Progenitor cell of endocrine pancreas (in vitro differentiated cells): ENCODE measurements at places on chromosomes 7 and 10.
A peak's percentile ranks its signal among the peaks of the same experiment; 100 is the strongest.

DNA sequence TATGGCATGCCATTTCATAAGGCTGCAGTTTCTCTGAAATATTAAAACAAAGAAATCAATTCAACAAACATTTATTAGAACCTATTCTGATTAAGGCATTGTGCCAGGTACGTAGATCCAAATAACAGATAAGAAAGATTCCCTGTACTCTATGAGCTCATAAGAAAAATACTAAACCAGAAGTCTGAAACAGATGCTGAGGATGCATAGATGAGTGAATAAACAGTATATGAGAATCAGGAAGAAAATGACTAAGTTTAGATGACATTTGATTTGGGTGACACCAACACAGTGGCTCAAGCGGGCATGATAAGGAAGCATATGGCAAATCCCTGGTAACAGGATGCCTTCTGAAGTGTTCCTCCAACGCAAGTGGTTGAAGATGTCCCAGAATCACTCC, 477.2 kb downstream of the PARD3 start:
- no peak for DNase-seq

DNA sequence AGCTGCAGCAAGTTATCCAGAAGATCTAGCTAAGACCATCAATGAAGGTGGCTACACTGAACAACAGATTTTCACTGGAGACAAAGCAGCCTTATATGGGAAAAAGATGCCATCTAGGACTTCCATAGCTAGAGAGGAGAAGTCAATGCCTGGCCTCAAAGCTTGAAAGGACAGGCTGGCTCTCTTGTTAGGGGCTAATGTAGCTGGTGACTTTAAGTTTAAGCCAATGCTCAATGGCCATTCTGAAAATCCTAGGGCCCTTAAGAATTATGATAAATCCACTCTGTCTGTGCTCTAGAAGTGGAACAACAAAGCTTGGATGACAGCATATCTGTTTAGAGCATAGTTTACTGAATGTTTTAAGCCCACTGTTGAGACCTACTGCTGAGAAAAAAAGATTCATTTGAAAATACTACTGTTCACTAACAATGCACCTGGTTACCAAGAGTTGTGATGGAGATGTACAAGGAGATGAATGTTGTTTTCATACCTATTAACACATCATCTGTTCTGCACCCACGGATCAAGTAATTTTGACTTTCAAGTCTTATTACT, 13.6 kb upstream of the ADAMTS14 start:
- no peak for DNase-seq

- DNase-seq: no peak
Observed at GRCh38 chr10:64156166-64156565, 635.0 kb downstream of the REEP3 start.

- DNase-seq: no peak
Observed at GRCh38 chr7:17486835-17487234, 188.4 kb downstream of the AHR start.

DNA sequence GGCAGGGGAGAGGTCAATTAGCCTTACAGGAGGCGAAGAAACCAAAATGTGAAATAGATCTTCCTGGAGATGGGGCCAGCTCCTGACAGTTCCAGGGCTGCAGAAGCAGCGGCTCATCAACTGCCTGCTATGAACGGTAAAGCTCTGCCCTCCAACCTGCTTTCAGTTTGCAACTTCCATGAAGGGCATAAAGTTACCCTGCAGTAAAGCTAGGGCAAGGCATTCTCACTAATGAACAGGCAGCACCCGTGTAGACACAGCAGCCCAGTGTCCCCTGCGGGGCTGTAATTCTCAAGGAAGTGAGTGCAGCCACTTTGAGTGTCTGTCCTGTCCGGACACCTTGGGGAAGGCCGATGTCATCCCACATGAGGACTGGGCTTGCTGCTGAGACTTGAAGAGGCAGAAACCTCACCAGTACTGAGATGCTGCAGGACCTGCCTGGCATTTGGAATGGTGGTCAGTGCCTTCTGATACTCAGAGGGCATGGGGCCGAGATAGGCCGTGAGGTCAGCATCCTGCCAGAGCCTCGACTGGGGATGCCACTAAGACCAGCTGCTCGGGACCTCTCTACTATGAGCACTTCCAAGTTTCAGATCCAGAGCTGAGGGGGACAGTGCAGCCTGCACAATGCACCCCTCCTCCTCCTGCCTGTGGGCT, 26.1 kb upstream of the C10orf53 start:
- no peak for DNase-seq

DNA sequence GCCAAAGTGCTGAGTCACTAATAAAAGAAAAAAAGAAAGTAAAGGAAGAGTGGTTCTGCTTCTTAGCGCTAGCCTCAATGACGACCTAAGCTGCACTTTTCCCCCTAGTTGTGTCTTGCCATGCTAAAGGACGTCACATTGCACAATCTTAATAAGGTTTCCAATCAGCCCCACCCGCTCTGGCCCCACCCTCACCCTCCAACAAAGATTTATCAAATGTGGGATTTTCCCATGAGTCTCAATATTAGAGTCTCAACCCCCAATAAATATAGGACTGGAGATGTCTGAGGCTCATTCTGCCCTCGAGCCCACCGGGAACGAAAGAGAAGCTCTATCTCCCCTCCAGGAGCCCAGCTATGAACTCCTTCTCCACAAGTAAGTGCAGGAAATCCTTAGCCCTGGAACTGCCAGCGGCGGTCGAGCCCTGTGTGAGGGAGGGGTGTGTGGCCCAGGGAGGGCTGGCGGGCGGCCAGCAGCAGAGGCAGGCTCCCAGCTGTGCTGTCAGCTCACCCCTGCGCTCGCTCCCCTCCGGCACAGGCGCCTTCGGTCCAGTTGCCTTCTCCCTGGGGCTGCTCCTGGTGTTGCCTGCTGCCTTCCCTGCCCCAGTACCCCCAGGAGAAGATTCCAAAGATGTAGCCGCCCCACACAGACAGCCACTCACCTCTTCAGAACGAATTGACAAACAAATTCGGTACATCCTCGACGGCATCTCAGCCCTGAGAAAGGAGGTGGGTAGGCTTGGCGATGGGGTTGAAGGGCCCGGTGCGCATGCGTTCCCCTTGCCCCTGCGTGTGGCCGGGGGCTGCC, at the start of gene IL6:
Gene IL6, plus strand, starts transcription at position 294 of the 807 bp plus-strand sequence. Its CDS starts 63 bp downstream, at position 357.
- no peak for DNase-seq

GRCh38 chr7:38975944-38976392, 1.7 kb upstream of the POU6F2 start:
- DNase-seq: peak; percentile 32

- DNase-seq: no peak
Observed at GRCh38 chr10:79268161-79268601, 79.1 kb upstream of the PPIF start.

DNA sequence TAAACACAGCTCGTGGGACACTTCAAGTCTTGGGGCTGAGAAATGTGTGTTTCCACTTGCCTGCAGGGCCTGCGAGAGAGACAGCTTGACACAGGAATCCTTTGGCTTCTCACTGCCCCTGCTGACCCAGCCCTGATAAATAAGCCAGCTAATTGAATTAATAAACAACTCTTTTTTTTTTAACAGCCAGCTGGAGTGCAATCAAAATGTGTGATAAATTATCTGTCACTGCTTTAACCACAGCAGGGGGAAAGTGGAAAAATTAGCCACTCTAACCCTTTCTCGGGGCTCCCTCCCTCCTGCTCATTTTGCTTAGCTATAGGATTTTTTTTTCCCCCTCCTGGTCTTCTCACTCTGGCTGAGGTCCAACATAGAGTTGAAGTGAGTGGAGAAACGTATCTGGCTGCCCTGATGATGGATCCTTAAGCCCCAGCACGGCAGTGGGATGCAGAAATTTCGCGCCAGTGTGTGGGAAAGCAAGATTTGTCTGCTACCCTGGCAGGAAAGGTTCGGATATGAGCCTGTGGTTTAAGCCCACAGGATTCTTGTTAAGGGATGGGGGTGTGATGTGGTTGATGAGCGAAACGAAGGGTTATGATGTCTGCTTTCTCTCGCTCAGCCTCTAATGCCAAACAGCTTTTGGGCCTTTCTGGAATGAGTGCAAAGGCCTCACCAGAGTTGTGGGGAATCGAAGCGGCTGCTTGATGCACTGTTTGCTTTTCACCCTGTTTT, 173.8 kb downstream of the TRIL start:
- no peak for DNase-seq
